ENCODE measurements at places on chromosomes 3 and 15. TPM values are rescaled to one million over a fixed set of nuclear protein-coding genes. Genes with fewer than 3 reads are reported as not detected.

DNA sequence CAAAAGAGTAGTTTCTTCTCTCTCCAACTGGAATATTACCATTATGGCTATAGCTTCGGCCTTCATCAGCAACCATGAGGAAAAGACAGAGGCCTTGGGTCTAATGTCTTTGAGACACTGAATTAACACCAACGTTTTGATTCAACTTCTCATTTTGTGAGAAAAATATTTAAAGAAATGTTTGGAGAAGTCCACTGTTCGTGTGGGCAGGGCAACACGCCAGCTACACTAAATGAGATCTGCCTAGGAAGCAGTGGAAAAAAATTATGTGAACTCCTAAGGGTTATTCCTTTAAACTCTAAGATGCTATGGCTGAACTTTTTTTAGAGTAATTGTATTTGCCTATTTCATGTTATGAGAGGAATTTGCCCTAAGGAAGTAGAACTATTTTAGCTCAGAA lies 41.8 kb downstream of the NCEH1 start:
- no peak for DNase-seq

- DNase-seq = no peak
Observed at GRCh38 chr15:56528136-56528535, 63.2 kb upstream of the MNS1 start.

DNA sequence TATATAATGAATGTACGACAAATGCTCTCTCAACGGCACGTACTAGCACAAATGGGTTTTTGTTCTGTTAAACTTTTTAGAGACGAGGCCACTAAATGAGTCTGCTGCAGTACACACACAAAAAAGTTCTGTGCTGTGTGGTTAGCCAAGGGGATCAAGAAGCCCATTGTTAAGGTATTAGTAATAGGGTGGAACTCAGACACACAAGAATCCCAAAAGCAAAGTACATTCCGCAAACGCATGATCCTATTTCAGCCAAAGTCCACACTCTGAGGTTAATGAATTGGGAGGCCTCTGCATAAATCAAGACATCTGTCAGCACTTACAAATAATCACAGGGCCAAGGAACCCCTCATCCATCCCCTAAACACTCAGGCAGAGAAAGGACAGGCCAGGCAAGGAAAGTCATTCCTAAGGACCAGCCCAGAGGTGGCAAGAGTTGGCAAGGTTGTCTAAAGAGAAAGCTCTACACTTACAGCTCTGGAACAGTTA lies 12.1 kb downstream of the OSBPL10 start:
- DNase-seq = no peak

DNA sequence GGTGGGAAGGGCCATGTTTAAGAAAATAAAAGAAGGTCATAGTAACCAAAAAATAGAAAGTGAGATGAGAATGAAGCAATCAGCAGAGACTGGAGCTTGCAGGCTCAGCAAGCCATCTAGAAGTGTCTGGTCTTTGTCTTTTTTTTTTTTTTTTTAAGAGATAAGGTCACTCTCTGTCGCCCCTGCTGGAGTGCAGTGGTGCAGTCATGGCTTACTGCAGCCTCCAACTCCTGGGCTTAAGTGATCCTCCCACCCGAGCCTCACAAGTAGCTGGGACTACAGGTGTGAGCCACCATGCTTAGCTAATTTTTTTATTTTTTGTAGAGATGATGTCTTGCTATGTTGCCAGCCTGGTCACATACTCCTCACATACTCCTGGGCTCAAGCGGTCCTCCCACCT lies 36.2 kb downstream of the GXYLT2 start:
- peak; percentile 13 for DNase-seq

- no peak for DNase-seq
Observed at GRCh38 chr15:70473581-70474370, 289.6 kb downstream of the UACA start.

- DNase-seq = no peak
Observed at GRCh38 chr3:128438488-128439072, 28.1 kb downstream of the DNAJB8 start.

- no peak for DNase-seq
Observed at GRCh38 chr3:15889936-15890335, 92.2 kb upstream of the ANKRD28 start.

DNA sequence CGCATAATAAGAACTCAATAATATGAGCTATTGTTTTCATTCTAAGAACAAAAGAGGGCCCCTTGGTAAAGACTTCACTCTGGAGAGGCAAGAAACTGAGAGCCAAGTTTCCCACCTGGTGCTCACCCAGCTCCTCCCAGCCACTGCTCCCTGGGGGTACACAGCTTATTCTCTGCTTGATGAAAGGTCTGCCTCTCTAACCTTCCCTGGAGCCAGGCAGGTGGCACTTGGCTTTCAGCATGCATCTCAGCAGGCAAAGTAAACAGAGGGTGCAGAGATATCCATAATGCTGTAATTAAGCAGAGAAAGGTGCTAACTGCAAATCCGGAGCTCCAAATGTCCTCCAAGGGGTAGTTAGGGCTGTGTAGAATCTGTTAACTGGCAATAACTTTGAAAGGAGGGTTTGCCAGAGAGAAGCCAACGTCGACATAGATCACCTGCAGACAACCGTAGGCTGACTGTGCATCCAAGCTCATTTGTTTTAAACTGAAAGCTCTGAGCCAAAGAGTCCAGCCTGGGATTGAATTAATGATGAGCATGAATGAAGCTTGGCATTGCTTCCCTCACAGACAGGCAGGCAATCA lies 159.6 kb upstream of the PROK2 start:
- DNase-seq = no peak

GRCh38 chr3:64917914-64918453 lies 230.2 kb upstream of the ADAMTS9 start:
- DNase-seq = no peak

- DNase-seq = no peak
Observed at GRCh38 chr3:11457135-11457534, 184.9 kb downstream of the ATG7 start.

- no peak for DNase-seq
Observed at GRCh38 chr3:173258697-173259096, 117.7 kb upstream of the SPATA16 start.

DNA sequence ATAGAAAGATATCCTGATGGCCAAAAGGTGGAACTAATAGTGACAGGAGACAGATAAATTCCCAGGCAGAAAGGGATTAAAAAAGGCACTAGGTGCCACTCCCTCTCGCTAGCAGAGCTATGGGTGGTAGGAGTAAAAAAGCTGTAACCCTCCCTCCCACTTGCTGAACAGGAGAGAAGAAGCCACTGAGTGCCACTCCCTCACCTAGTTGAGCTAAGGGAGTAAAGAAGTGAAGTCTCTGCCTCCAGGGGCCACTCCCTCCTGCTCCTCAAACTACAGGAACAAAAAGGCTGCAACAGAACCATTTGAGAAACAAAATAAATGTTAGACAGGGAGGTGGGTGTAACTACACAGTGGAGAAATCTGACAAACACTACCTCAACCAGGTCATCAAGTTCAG lies 276.2 kb upstream of the EPHA6 start:
- DNase-seq = no peak

GRCh38 chr3:50620420-50620819 lies 3.5 kb downstream of the MAPKAPK3 start:
- DNase-seq = peak; percentile 53

DNA sequence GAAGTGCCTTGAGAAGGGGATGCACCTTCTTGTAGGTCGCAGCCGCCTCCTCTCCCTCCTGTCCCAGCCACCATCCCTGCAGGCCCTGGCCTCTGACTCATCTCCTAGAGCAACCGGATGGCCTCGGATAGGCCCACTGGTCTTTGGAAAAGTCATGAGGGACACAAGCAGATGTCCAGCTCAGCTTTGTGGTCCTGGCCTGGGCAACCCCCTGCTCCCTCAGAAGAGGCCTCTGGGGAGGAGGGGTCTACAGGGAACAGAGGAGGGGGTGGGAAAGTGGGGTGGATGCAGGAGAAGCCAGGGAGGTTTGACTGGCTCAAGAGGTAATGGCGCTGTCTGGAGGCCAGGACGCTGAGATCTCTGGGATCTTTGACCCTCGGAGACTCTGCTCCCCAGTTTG lies 259.2 kb upstream of the TLE3 start:
- DNase-seq = no peak

DNA sequence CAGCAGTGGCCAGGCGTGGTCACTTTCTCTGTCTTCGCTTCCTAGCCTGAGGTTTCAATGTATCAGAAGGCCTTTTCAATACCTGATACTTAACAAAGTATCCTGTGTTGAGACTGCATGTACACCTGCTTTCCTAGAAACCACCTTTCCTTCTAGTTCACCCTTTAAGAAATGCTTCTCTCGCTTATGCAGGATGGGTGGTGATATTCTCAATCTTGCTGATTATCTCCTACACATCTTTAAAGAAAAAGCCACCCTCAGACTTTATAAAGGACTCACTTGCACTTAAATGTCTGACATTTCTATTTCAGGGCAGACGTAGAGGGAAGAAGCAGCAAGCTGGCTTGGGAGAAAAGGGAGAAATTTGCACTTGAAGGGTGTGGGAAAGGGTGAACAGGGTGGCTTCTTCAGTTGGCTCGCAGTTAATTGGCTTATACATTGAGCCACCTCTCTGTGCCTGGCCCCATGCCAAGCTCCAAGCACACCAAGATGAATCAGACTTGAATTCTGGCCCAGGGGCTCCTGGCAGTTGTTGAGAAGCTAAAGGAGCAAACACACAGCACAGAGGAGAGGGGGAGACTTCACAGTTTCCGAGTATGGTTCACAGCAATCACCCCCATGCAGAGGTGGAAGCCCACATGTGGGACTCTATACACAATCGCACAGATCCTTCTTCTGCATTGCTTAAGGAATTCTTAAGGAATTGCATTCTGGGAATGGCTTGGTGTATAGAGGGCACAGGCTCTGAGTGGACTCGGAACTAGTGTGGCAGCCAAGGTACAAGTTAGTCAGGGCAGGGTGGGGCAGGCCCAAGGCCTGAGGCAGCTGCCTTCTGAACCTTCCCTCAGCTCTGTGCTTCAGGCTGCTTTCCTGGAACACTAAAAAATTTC lies 1.3 kb downstream of the ARL6IP5 start:
- peak; percentile 91 for DNase-seq

DNA sequence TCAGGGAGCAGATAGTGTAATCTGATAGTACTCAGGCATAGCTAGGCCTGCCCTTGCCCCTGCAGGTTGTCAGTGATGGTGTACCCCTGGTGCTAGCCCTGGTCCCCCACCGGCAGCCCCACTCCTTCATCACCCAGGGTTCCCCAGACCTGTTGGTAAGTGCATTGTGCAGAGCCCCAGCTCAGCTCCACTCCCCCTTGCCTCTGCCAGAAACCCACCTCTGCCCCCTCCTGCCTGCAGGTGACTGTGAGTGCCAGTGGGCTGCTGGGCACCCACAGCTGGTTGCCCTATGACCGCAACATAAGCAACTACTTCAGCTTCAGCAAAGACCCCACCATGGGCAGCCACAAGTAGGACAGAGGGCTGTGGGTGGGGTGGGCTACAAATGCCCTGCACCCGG lies 27.5 kb downstream of the NBEAL2 start:
- peak; percentile 8 for DNase-seq

GRCh38 chr3:46866720-46867549 lies 3.7 kb upstream of the MYL3 start:
- DNase-seq = peak; percentile 82

- no peak for DNase-seq
Observed at GRCh38 chr3:137694836-137695235, 69.3 kb upstream of the SOX14 start.

DNA sequence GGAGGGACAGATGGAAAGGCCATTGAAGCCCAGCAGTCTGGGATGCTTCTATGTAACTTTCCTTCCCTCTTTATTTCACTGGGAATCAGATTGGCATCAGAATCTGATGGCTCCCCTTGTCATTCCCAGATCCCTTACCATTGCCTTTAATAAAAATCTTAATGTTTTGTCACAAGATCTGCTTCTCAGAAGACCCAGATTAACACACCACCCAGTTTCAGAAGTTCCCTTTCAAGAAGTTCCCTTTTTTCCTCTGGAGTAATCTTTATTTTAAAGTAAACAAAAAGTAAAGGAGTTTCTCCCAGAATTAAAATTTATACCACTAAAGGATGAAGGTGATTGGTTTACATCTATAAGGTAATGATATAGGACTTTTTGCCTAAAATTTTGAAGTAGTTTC lies 76.4 kb downstream of the UBR1 start:
- DNase-seq = no peak

GRCh38 chr3:23611737-23612295 lies 193.9 kb upstream of the UBE2E1 start:
- no peak for DNase-seq

- DNase-seq = no peak
Observed at GRCh38 chr3:197511853-197512635, 43.7 kb downstream of the BDH1 start.

- no peak for DNase-seq
Observed at GRCh38 chr3:4687167-4687566, 194.0 kb downstream of the ITPR1 start.

DNA sequence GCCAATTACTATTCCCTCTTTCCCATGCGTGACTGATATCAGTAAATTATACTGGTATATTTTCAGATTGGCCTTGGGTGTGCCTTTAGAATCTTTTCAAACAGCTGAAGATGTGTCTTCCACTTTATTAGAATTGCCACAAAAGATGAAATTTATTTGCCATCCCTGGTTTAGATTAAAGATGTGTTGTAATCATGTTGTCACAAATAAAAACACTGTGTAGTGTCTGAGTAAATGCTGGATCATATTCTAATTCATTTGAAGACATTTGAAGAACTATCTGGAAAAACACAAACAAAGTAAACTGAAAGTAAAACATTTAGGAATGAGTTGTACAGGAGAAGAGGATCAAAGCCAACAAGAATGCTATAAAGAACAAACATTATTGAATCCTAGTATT lies 339.7 kb upstream of the COL8A1 start:
- no peak for DNase-seq

GRCh38 chr3:49383387-49383786 lies 25.2 kb upstream of the GPX1 start:
- DNase-seq = no peak

- DNase-seq = no peak
Observed at GRCh38 chr15:80010131-80010673, 39.2 kb upstream of the BCL2A1 start.

GRCh38 chr3:81013360-81013759 lies 748.1 kb downstream of the GBE1 start:
- DNase-seq = no peak

The ST3GAL6 gene
- not detected for total RNA-seq

The TRIM42 gene
- total RNA-seq = not detected

The SAXO2 gene
- total RNA-seq = 0.81 TPM

The PSMD2 gene
- 257 TPM for total RNA-seq

The GHSR gene
- total RNA-seq = not detected

The GOLGA8R gene
- total RNA-seq = 0.56 TPM

The ALDH1L1 gene
- not detected for total RNA-seq

The PYGO1 gene
- total RNA-seq = not detected

The DCBLD2 gene
- 1.2 TPM for total RNA-seq

The PLS1 gene
- total RNA-seq = 5.7 TPM

The FGF7 gene
- total RNA-seq = not detected

The TCAIM gene
- 17.2 TPM for total RNA-seq

The RPN1 gene
- total RNA-seq = 168 TPM

The MRPL3 gene
- total RNA-seq = 145 TPM

The RNU6-1 gene
- not detected for total RNA-seq

The PCOLCE2 gene
- total RNA-seq = 0.57 TPM

The AADAC gene
- total RNA-seq = not detected

The PRSS50 gene
- not detected for total RNA-seq

The ETV5 gene
- total RNA-seq = 0.74 TPM
